ENCODE measurements at places on chromosomes 2 and 18.

DNA sequence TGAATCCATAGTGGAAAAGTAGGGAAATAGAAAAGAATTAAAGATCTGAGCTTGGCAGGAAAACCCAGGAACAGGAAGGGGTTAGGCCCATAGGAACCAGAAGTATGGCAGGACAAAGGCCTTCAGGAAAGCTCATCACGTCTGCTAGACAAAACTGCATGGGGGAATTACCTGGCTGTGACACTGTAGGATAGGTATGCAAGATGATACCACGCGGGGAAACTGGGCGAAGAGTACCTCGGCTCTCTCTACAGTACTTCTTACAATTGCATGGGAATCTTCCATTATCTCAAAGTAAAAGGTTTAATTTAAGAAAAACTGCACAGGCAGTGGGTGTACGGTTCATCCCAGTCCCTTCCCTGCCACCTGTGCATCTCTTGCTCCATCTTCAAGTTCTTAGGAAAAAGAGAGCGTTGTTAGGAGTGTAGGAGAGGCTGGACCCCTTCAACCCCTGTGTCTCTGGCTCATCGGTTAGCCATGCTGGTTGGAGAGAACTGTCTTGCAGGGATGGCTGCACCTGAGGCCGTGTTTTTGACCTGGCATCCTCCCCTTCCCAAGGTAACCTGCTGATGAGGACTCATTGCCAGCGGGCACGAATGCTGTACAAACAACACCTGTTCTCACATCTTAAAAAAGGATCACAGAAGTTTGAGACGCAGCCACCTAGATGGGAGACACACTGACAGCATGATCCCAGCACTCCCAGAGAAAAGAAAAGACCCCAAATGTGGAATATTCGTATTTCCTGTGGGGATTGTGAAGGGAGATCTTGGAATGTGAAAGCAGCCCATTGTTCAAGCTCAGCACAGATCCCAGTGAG is 120.5 kb upstream of the COPS8 start:
- DNase-seq = no peak

GRCh38 chr2:159797543-159798375 is at the start of gene CD302:
TSS of gene CD302 (minus strand) at chr2:159798208. CDS start at chr2:159798198, 10 bp downstream.
- peak; percentile 51 for DNase-seq

DNA sequence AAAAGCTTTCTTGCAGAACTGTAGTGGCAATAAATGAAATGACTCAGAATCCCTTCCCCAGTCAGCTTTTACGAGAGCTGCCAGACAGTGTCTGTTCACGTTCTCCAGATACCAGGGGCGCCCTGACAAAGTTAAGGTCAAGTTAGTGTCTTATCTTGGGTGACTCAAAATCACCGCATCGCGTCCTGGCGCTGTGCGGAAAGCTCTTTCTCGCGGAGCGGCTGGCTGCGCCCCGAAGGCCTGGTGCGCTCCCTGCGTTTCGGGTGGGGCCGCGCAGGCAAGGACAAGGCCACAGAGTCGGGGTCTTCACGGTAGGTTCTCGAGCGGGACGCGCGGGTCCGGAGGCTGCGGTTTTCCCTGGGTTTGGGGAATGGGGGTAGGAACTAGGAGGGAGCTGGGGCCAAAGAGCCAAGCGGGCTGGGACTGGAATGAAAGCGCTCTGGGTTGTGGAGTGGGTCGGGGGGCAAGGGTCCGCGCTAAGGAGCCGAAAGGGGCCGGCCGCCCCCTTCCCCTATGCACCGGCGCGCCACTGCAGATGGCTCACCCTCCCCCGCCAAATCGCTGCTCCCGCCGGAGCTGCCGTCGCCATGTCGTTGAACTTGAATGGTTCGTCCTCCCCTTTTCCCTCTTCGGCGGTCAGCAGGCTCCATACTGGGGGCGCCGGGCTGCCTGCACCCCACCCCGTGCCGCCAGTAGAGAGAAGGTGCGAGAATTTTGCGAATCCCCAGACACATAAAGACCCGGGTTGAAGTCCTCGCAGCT is 2.6 kb upstream of the HOXD11 start:
- peak; percentile 85 for DNase-seq

GRCh38 chr2:147017951-147018645 is 826.7 kb upstream of the ACVR2A start:
- no peak for DNase-seq

- DNase-seq = peak; percentile 83
These were observed 55.9 kb downstream of the COPS8 start for GRCh38 chr2:237141571-237142051.

GRCh38 chr2:148716378-148716920 is 71.9 kb downstream of the EPC2 start:
- no peak for DNase-seq

DNA sequence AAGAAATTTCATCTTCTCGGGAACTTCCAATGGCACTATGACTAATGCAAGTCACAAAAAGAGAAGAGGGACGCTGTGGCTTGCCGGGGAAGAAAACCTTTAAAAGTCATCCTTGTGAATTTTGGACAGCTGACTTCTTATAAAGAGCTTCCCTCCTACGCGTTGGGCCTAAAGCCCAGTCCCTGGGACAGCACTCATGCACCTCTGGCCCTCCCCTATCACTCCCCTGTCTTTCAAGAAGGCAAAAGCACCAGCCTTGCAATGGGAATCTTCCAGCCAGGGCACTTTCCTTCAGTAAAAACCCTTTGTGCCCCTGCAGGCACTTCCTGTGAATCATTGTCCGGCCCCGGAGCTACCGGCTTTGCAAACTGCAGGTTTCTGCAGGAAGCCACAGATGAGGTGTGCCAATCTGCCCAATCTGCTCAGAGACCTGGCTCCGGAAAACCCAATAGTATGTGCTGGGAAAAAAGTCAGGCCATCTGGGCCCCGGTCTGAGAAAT is 7.1 kb downstream of the MREG start:
- DNase-seq = no peak

DNA sequence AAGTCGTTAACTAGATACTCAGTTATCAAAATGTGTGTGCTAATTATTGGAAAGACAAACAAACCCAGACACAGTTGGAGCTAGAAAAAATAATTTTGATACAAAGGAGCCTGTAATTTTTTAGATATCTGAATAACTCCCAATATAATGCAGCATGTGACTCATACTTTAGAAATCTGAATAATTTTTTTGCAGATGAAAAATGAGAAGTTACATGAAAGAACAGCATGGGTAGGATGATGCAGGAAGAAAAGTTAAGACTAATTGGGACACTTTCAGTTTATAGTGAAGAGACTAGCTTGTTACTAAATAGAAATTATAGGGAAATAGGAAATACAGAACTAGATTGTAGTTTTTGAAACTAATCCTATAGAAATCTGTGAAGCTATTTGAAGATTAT is 945.8 kb downstream of the CBLN2 start:
- peak; percentile 35 for DNase-seq

GRCh38 chr2:178163395-178163794 is 30.9 kb upstream of the OSBPL6 start:
- DNase-seq = no peak

DNA sequence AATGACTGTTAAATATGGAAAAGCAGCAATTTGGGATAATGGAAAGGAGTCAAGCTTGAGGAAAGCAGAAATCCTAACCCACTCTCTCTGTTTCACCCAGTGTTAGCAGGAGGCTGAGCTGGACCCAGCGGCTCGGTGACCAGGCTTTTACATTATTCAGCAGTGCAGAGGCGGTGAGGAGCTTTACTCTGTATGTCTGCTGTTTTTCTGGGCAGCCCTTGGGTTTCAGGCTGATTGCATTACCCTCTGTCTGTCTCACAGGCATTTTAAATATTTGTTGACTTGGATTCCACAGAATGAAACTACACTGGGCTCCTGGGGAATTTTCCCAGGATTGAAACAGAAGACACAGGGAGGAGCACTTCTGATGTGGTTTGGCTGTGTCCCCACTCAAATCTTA is 368.0 kb downstream of the GALR1 start:
- DNase-seq = peak; percentile 0

GRCh38 chr18:42948831-42949230 is 166.7 kb downstream of the RIT2 start:
- no peak for DNase-seq

DNA sequence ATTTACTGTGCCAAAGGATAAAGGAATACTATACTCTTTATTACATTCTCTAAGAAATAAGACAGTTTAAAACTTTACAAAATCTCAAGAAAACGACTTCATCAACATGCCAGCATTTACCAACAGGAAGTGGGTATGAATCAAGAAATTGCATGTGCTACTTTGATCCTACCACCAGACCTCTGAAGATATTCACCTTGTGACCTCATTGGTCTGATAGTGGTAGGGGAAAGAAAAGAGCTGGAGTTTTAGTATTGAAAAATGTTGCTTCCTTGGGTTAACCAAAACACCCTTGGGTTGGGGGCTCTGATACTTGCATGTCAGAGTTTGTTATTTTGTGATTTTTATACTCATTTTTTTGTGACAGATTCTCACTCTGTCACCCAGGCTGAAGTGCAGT is 84.1 kb upstream of the LPIN2 start:
- DNase-seq = no peak

- DNase-seq = no peak
These were observed 89.7 kb upstream of the CXCR4 start for GRCh38 chr2:136207665-136208064.

DNA sequence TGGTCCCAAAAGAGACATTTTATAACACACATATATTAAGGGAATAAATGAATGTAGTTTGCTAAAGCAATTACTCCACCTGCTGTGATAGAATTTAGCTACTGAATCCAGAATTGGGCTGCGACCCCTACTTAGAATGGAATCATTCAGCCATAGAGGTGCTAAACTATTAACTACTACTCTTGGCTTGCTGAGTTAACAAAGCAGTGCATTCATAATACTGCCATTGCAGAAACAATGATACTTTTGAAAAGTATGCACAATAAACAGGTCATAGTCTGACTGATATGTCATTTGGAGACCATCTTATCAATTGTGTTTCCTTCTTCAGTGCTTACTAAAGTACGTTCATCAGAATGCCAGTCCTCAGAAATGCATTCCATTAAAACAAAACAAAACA is 273.6 kb downstream of the PIEZO2 start:
- DNase-seq = no peak

- DNase-seq = peak; percentile 66
These were observed 26.4 kb downstream of the TMEM131 start for GRCh38 chr2:97969081-97970067.

GRCh38 chr2:215530191-215530968 is 94.5 kb upstream of the FN1 start:
- peak; percentile 79 for DNase-seq

GRCh38 chr2:65350651-65351056 is 81.7 kb downstream of the SPRED2 start:
- peak; percentile 24 for DNase-seq

DNA sequence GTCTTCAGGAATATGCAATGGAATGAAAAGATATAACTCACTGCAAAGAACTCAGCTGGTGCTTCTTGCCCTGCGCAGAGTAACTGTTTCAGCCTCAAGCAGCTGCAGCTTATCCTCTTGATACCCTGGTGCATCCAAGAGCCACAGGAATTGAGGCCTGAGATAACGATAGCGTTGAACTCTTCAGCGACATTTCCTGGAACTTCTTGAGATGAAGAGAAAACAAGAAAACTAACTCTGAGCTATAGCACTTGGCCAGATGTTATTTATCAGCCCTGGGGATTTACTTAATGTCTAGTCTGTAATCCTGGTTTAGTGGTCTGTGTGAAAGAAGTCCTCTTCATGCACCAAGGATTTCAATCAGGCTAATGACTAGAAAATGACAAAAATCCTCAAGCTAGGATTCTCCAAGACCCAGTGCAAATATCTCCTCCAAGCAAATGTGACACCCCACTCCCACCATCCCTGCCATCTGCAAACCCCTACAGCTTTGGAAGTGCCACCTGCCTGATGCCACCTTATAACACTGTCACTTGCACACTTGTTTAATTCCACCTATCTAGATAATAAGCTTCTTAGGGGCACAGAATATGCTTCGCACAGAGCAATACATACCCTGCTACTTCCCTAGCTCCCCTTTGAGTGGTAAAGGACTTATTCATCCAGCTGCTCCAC is 40.6 kb downstream of the EHD3 start:
- no peak for DNase-seq

DNA sequence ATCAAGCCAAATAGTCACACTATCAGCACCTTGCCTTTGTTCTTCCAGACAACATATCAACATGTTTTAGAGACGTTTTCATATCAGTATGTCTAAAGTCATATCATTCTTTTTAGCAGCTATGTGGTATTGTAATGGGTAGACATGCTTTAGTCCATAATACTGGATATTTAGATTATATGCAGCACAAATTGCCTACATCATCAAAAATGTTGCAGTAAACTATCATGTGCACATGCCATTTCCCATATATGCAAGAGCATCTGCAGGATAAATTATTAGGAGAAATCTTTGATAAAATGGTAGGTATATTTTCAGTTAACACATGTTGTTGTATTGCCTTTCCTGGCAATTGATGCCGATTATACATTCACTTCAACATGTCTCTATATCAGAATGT is 636.5 kb downstream of the XIRP2 start:
- DNase-seq = no peak
